ENCODE measurements at places on chromosomes 3 and 15.

- no peak for DNase-seq
Observed at GRCh38 chr15:78640527-78641101, 396 bp downstream of the CHRNB4 start.

GRCh38 chr15:67559158-67559557 lies 16.7 kb downstream of the MAP2K5 start:
- DNase-seq = no peak

GRCh38 chr3:11563865-11564185 lies 79.9 kb downstream of the VGLL4 start:
- DNase-seq = no peak

DNA sequence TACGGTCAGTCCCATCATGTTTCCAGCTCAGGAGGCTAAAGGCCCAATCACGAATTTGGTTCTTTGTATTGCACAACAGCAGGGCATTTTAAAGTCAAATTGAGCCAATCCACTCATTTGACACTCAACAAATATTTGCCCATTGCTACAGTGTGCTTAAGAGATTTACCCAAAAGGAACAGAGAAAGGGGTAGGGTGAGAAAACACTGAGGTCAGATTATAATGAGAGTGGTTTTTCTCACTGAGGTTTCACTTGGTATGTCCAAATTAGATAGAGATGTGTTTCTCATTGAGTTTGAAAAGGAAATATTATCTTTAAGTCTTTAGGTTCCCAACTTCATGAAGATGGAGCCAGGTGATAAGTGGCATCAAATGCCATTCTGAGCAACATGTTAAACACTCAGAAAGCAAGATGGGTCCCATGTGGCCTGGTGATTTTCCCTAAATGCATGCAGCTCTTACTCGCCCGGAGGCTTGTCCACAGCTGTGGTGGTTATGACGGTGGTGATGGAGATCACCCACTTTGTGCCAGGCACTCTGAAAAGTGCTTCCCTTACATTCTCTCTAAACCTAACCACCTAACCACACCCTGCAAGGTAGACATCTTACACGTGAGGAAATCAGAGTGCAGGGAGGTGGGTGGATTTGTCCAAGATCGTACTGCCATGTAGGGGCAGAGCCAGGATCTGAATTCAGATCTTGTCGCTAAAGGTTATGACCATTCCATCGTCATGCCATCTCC lies 31.2 kb upstream of the USP3 start:
- no peak for DNase-seq

DNA sequence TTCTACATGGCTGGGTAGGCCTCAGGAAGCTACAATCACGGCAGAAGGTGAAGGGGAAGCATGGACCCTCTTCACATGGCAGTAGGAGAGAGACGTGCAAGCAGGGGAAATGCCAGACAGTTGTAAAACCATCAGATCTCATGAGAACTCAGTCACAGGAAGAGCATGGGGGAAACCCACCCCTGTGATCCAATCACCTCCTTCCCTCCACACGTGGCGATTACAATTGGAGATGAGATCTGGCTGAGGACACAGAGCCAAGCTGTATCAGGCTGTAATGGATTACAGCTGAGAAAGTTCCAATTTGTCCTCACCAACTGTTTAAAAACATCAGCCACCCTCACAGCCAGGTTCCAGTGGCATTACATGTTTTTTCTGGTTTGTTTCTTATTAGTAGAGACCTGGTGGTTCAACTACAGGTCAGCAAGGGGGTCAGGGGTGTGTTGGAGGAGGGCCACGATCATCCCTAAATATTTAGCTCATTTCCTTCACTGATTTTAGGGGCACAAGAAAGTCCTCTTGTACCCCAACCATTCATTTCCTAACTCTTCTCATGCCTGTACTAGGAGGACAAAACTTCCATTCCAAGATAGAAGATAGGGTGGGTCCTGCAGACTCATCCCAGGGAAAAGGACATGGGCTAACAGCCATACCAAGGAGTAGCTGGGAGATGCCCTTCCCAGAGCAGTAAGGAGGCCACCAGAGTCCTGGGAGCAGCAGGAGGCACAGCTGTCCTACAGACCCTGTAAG lies 54.4 kb downstream of the ANXA2 start:
- no peak for DNase-seq

- DNase-seq = no peak
Observed at GRCh38 chr3:193297421-193297820, 56.4 kb downstream of the PLAAT1 start.

GRCh38 chr3:115099986-115100571 lies 47.0 kb downstream of the ZBTB20 start:
- no peak for DNase-seq

GRCh38 chr15:101407966-101408775 lies 81.3 kb downstream of the PCSK6 start:
- DNase-seq = no peak

GRCh38 chr3:51966016-51966415 lies 1.2 kb downstream of the PCBP4 start:
- no peak for DNase-seq

- DNase-seq = no peak
Observed at GRCh38 chr3:146164071-146164470, 3.1 kb upstream of the PLOD2 start.

GRCh38 chr15:88284318-88284998 lies 27.9 kb upstream of the NTRK3 start:
- DNase-seq = no peak

GRCh38 chr3:153903430-153903829 lies 217.8 kb upstream of the ARHGEF26 start:
- DNase-seq = no peak

DNA sequence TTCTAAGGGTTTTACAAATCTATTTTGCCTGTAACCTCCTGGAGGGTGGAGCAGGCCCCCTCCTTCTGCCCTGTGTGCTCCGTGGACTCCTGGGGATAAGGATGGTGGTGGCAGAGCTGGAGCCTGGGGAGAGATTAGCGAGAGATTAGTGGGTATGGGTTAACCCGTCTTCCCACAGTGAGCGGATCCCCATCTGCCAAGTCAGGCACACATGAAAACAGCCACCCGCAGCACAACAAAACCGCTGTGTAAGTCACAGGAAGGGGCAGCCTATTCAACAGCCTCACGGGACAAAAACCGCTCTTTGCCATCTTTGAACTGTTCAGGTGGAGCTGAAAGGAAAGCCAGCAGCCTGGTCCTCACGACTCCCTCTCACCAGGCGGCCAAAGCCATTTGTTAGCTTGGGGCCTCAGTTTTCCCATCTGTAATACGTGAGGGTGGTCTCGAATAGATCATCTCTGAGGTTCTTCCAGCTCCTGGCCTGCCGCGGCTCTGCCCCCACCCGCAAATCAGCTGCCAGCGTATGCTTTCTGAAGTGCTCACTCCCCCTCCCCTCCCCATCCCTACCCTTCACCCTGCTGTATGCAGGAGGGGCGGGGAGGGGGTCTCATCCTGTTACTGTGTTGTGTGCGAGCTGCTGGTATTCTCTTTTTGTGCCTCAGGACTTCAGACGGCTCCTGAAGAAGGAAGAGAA lies 43.6 kb downstream of the PDIA5 start:
- no peak for DNase-seq

- no peak for DNase-seq
Observed at GRCh38 chr3:194682189-194682693, 3.4 kb upstream of the FAM43A start.

- no peak for DNase-seq
Observed at GRCh38 chr3:186524616-186525015, 19.6 kb downstream of the CRYGS start.

GRCh38 chr3:81440661-81441060 lies 320.8 kb downstream of the GBE1 start:
- DNase-seq = no peak

GRCh38 chr3:123481722-123482457 lies 33.0 kb upstream of the ADCY5 start:
- DNase-seq = no peak

DNA sequence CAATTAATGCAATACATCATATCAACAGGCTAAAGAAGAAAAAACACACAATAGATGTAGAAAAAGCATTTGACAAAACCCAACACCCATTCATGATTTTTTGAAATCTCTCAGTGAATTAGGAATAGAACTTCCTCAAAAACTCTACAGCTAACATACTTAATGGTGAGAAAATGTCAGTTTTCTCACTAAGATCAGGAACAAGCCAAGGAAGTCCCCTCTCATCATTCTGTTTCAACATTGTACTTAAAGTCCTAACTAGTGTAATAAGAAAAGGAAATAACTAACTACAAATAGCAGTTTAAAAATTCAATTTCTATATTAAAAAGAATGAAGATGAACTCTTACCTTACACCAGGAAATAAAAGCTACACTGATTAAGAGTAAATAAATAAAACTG lies 77.8 kb downstream of the DCLK3 start:
- no peak for DNase-seq

- no peak for DNase-seq
Observed at GRCh38 chr15:95013381-95013780, 782.0 kb downstream of the MCTP2 start.

DNA sequence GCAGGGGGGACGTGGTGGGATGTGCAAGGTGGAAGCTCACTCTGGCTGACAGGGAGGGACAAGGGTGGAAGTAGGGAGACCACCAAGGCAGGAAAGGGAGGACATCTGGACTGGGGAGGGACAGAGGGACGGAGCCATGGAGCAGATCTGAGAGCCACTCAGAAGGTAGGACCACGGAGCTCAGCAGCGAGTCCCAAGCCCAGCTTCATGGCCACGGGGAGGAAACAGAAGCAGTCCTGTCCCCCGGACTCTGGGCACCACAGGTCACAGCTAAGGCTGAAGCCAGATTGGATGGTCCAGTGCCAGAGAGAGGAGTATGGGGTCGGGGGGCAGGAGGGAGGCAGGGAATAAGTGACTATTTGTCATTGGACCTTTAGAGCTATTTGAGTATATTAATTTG lies 220.1 kb downstream of the TBC1D2B start:
- DNase-seq = no peak

DNA sequence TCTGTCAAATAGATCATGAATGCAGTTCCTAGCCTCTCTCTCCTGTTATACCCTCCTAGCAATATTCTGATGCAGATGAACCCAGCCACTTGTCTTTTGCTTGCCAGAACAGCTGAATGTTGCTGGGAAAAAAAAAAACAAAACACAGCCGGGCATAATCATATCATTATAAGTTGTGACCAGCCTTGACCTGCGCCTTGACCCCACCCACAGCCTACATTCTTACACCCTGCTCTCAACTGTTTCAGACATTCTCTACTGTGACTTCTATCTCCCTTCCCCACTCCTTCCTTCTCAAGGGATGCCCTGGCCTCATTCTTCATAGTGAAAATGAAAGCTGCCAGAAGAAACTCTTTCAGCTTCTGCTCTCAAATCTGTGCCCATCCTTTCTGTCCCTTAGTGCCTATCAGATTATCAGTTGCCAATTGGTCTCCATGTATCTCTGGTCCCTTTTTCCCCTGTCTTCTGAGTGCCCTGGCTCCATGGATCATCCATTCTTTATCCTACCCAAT lies 389.1 kb upstream of the TPRG1 start:
- no peak for DNase-seq

GRCh38 chr15:91338766-91339165 lies 238.7 kb downstream of the SV2B start:
- no peak for DNase-seq

- no peak for DNase-seq
Observed at GRCh38 chr15:48354694-48355303, 23.6 kb downstream of the DUT start.

DNA sequence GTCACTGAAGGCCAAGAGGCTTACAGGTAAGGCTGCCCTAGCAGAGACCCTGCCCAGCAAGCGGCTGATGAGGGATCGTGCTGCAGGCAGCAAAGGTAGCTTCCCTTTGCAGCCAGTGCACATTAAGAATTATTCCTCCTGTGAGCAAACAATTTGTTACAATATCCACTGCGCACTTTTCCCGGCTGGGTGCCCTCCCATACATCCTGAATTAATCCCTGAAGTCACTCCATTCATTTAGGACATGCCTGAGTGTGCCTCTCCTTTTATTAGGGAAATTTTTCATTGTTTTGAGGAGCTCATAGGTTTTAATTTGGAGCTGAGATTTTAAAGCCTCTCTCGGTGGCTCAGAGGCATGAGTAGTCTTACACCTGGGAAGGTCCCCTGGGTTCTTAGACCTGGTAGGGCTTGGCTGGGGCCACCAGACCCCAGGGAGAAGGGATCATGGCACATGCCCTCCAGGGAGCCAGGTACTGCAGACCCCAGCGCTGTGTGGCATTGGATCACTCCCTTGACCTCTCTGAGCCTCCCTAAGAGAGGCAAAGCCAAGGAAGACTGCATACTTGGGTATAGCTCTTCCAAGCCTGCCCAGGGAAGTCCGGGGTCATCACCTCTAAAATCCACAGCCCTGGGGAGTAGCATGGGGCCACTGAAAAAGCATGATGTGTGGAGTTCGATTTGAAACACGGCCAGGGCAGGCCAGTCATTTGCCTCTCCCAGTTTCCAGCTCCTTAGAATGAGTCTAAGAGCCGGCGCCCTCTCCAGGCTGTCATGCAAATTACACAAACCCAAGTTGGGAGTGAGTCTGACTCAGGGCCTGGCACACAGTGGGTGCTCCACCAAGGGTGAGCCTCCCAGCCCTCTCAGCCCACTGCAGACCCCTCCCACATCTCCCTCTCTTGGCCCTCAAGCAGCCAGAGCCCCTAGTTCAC lies 151.9 kb upstream of the LINGO1 start:
- no peak for DNase-seq

DNA sequence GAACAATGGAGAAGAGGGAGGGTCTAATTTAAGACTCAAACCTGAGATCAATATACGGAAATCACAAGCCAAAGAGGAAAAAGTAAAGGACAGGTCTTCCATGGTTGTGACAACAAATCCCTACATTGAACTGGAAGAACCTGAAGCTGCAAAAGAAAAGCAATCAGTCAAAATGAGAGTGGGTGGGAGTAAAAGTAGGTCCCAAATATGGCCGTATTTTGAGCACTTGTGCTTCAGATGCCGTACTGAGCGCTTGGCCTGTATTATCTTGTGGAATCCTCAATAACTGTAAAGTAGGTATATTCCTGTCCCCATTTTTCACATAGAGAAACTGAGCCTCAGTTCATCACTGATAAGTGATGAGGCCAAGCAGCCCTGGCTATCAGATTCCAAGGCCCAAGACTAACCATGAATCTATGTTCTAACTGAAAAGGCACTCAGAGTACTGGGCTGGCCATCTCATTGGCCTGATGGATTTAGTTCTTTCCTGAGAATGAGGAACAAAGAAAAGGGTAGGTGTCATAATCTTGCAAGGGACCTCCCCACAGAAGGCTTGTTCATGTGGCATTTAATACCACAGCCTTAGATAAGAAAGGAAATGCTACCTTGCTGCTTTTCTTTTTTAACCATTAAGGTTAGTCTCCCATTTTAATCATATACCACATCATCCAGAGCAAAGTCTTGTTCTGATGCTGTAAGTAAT lies 52.5 kb downstream of the LRRN1 start:
- DNase-seq = no peak
